Liver (tissue), 10 donors: ENCODE measurements at places on chromosomes 2 and 18. TPM values are rescaled to one million over a fixed set of nuclear protein-coding genes. Genes with fewer than 3 reads are reported as not detected.

DNA sequence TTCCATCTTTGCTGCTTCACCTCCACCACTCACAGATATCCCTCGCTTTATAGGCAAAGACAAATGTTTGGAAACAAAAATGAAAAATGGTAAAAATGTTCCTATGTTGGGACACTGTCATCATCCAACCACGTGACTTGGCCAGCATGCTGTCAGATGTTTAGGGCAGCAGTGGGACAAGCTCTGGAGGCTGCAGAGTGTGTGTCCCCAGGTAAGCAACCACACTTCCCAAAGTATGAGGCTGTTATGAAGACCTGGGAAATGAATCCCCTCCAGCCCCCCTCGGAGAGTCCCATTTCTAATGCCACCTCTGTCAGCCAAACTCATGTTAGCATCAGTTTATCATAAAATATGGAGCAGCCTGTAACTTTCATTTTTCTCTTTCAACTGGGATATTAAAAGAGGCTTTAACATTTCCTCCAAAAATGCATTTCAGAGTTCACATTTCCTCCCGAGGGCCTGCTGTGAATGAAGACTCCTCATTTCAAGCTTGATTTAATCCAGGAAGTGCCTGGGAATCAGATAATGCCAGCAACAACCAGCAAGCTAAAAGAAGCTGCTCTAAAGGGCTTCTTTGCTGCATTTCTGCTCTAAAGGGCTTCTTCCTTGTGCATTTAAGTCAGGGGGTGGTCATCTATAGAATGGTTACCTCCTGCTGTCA lies 66.2 kb downstream of the APOB start:
- no peak for DNase-seq

- no peak for DNase-seq
Measured at GRCh38 chr2:159249990-159250715, 36.4 kb downstream of the WDSUB1 start.

Gene UGT1A8
- polyA plus RNA-seq = 0.51 TPM

Gene SERPINB12
- not detected for polyA plus RNA-seq

Gene KCNK3
- 0.78 TPM for polyA plus RNA-seq
